ENCODE measurements at places on chromosomes 1 and 21. TPM values are rescaled to one million over a fixed set of nuclear protein-coding genes. Genes with fewer than 3 reads are reported as not detected.

The SLC35D1 gene
- 15.5 TPM for total RNA-seq

The HECTD3 gene
- 42.6 TPM for total RNA-seq

The TFAP2E gene
- total RNA-seq: 1.9 TPM

The NTNG1 gene
- 1.8 TPM for total RNA-seq

The NUF2 gene
- 21.3 TPM for total RNA-seq

The OLIG2 gene
- not detected for total RNA-seq

The FALEC gene
- 1.3 TPM for total RNA-seq

The CDCA8 gene
- total RNA-seq: 28.1 TPM

The FAAH gene
- total RNA-seq: 72.0 TPM

The ZNF695 gene
- total RNA-seq: 4.6 TPM

The SYDE2 gene
- total RNA-seq: 8.8 TPM

The HES5 gene
- 2.8 TPM for total RNA-seq

The TRAF3IP3 gene
- 3.3 TPM for total RNA-seq

The PROK1 gene
- 50.4 TPM for total RNA-seq

The KAZN gene
- total RNA-seq: 13.8 TPM

The GBP2 gene
- total RNA-seq: 35.2 TPM

The SDC3 gene
- 6.9 TPM for total RNA-seq

The SDE2 gene
- total RNA-seq: 23.9 TPM

The B3GALT5 gene
- total RNA-seq: 2.8 TPM

The SIM2 gene
- total RNA-seq: 0.71 TPM

The GREM2 gene
- total RNA-seq: 0.37 TPM

The C1orf216 gene
- 19.8 TPM for total RNA-seq

Measured in testis (tissue), 5 donors.